ENCODE measurements at places on chromosomes 2 and 18. TPM values are rescaled to one million over a fixed set of nuclear protein-coding genes. Genes with fewer than 3 reads are reported as not detected.

- no peak overlapping the region for H3K27ac ChIP-seq
- H3K4me3 ChIP-seq, result no peak overlapping the region
- no peak for DNase-seq
- no peaks in the 10 kb centered on the region for H3K27me3 ChIP-seq
Observed at GRCh38 chr18:41462946-41463345, 492.1 kb upstream of the PIK3C3 start.

DNA sequence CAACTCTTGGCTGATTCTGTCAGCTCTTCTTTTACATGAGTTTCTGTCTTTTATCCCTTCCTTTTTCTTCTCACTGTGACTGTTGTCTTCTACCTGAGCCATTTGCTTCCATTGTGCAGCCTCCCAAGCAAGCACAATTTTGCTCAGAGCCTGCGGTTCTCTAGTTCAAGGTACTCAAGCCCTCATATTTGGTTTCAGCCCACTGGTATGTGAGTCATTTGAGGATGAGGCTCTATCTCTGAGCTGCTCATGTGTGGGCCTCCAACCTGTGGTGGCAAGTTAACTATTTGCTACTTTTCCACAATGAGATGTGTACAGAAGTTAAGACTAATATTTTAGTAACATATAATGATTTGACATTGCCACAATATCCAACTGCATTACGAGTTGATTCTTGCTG, 183.0 kb downstream of the PHLPP1 start:
- H3K4me1 ChIP-seq, result no peaks in the 10 kb centered on the region
- no peaks in the 10 kb centered on the region for H3K27me3 ChIP-seq
- no peak for DNase-seq

GRCh38 chr18:75035928-75036327, 173.0 kb downstream of the PTGR3 start:
- H3K27ac ChIP-seq, result no peak overlapping the region
- H3K4me3 ChIP-seq, result no peak overlapping the region
- H3K4me1 ChIP-seq, result no peaks in the 10 kb centered on the region
- H3K36me3 ChIP-seq, result no peaks in the 10 kb centered on the region
- DNase-seq, result no peak

DNA sequence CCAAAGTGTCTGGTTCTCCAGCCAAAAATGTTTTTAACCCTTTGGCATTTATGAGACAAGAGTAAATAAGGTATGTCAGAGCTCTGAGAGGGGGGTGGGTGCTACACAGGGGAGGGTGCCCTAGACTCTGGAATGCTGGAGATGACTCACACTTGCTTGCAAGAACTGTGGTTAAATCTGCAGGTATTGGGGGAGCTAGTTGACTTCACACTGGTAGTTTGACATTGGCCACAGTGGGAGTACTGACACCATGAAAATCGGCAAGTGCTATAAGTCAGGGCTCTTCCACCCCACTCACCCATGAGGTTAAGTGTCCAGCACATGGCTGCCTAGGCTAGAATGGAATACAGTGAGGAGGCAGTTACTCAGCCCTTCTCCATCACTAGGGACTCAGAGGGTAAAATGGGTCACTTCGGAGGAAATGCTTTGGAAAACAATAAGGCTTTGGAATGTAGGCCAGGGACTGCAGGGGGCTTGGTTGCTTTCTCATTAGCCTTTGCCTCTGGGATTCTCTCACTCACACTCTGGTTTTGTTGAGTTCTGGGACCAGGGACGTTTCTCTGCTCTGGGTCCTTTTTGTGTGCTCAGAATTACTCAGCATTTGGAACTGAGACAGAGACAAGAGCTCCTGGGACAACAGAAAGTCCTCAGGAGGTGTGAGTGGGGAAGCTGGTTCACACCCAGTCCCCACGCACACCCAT, 91.6 kb downstream of the ACKR3 start:
- H3K4me1 ChIP-seq, result no peaks in the 10 kb centered on the region
- no peak overlapping the region for H3K27ac ChIP-seq
- no peak overlapping the region for H3K4me3 ChIP-seq
- H3K27me3 ChIP-seq, result peaks cover 16% of the 10 kb centered on the region
- no peaks in the 10 kb centered on the region for H3K36me3 ChIP-seq

- DNase-seq, result no peak
- H3K27me3 ChIP-seq, result no peaks in the 10 kb centered on the region
- H3K36me3 ChIP-seq, result peaks cover 56% of the 10 kb centered on the region
- peak overlapping the region; percentile 67 for H3K27ac ChIP-seq
Observed at GRCh38 chr2:105362862-105363591, 25.7 kb downstream of the C2orf49 start.

DNA sequence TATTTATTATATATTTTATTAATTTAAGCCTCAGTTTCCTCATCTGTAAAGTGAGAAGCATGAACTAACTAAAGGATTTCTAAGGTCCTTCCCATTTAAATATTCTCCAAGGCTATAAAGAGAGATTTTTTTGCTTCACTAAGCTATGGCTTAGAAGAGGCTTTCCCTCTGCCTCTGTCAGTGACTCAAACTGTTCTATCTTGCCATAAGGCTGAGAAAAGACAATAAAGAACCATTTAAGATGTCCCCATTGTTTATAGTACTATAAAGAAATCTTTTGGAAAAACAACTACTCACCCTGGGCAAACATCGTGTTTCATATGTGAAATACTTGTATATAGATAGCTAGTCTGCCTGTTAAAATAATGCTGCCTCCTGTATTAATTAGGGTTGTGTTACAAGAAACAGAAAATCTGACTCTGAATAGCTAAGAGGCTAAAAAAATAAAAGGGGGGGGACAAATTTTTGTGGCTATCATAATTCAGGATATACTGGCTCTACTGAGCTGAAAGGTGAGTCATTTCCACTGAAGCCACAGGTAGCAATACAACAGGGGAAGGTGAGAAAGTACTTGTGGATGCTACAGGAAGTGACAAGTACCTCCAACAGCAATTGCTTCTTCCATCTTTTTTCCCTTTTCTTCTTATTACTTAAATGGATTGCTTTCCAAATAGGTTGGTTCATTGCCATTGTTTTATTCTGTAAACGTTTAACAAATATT, 25.4 kb downstream of the EPHA4 start:
- no peak overlapping the region for H3K27ac ChIP-seq
- H3K4me1 ChIP-seq, result no peaks in the 10 kb centered on the region
- no peaks in the 10 kb centered on the region for H3K36me3 ChIP-seq
- no peak overlapping the region for H3K4me3 ChIP-seq

GRCh38 chr2:215826838-215827441, 186.4 kb downstream of the MREG start:
- no peak overlapping the region for H3K27ac ChIP-seq
- no peaks in the 10 kb centered on the region for H3K4me1 ChIP-seq
- no peak overlapping the region for H3K4me3 ChIP-seq
- H3K27me3 ChIP-seq, result no peaks in the 10 kb centered on the region
- no peak for DNase-seq

GRCh38 chr18:77058290-77058835, 74.2 kb downstream of the MBP start:
- H3K27me3 ChIP-seq, result no peaks in the 10 kb centered on the region
- H3K4me3 ChIP-seq, result no peak overlapping the region
- H3K27ac ChIP-seq, result peak overlapping the region; percentile 48
- DNase-seq, result no peak

- H3K4me1 ChIP-seq, result no peaks in the 10 kb centered on the region
- no peak overlapping the region for H3K27ac ChIP-seq
- no peaks in the 10 kb centered on the region for H3K27me3 ChIP-seq
Observed at GRCh38 chr18:9066358-9066757, 36.1 kb upstream of the NDUFV2 start.

DNA sequence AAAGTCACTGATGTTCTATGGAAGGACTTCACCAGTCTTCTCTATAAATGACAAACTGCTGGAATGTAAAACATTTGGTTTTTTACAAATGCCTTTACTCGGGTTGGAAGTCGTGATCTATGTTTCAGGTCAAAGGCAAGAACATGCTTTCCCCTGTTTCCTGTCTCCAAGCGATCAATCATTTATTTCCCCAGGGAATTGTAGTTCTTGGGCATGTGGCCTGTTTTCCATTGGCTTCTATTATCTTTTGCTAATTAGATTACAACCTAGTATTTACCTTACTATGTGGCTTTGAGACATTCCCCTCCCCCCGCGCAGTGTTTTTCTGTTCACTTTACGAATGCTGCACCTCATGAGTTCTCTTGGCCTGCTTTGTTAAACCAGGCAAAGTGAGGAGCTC, 684.2 kb downstream of the EPHA4 start:
- no peak overlapping the region for H3K4me3 ChIP-seq
- H3K27ac ChIP-seq, result no peak overlapping the region
- no peak for DNase-seq
- no peaks in the 10 kb centered on the region for H3K27me3 ChIP-seq

- no peak overlapping the region for H3K27ac ChIP-seq
- no peak for DNase-seq
- no peaks in the 10 kb centered on the region for H3K4me1 ChIP-seq
- no peaks in the 10 kb centered on the region for H3K27me3 ChIP-seq
Observed at GRCh38 chr2:144190908-144191605, 328.9 kb downstream of the ZEB2 start.

- H3K27ac ChIP-seq, result no peak overlapping the region
- no peak for DNase-seq
Observed at GRCh38 chr2:241130316-241130715, 19.0 kb downstream of the PASK start.

DNA sequence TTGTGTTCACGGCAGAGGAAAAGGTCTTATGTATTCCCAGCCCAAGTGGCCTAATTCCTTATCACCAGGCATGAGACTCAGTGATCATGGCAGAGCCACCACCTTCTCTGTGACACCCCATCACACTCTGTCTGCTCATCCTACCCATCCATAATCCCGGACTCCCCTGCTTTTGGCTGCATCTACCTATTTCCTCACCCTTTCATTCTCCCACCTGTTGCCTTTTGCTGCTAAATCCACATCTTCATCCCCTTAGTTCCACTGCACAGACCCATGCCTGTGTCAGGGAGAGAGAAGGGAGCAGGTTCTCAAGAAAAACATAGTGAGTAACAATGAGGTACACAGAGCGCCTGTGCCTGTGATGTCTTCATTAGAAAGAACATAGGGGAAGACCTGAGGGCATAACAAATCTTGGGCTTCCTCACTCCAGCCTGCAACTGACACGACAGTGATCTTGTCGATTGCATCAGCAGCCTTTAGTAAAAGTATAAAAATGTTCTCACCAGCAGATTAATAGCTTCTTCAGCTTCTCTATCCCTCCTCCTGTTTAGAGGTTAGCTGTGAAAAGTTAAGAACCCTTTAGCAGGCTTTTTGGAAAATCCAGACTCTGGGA, 246.5 kb upstream of the SPRED2 start:
- no peak for DNase-seq
- no peak overlapping the region for H3K27ac ChIP-seq
- no peaks in the 10 kb centered on the region for H3K4me1 ChIP-seq
- 0 out of 2 replicates have a peak, but pooled peaks cover 3% of the 10 kb centered on the region for H3K27me3 ChIP-seq
- H3K4me3 ChIP-seq, result no peak overlapping the region
- H3K36me3 ChIP-seq, result no peaks in the 10 kb centered on the region

- no peak overlapping the region for H3K27ac ChIP-seq
- H3K4me3 ChIP-seq, result no peak overlapping the region
- H3K4me1 ChIP-seq, result no peaks in the 10 kb centered on the region
- peaks cover 4% of the 10 kb centered on the region for H3K27me3 ChIP-seq
- DNase-seq, result no peak
- peaks cover 4% of the 10 kb centered on the region for H3K36me3 ChIP-seq
Observed at GRCh38 chr2:130834091-130834930, 2.4 kb upstream of the ARHGEF4 start.

- H3K36me3 ChIP-seq, result no peaks in the 10 kb centered on the region
- DNase-seq, result no peak
- H3K27me3 ChIP-seq, result no peaks in the 10 kb centered on the region
- no peaks in the 10 kb centered on the region for H3K4me1 ChIP-seq
- H3K4me3 ChIP-seq, result no peak overlapping the region
Observed at GRCh38 chr2:123609077-123609476, 416.0 kb upstream of the CNTNAP5 start.

GRCh38 chr2:122031544-122032263, 276.3 kb downstream of the TSN start:
- peaks cover 3% of the 10 kb centered on the region for H3K27me3 ChIP-seq
- H3K4me3 ChIP-seq, result no peak overlapping the region
- no peaks in the 10 kb centered on the region for H3K36me3 ChIP-seq
- H3K4me1 ChIP-seq, result peaks cover 3% of the 10 kb centered on the region

DNA sequence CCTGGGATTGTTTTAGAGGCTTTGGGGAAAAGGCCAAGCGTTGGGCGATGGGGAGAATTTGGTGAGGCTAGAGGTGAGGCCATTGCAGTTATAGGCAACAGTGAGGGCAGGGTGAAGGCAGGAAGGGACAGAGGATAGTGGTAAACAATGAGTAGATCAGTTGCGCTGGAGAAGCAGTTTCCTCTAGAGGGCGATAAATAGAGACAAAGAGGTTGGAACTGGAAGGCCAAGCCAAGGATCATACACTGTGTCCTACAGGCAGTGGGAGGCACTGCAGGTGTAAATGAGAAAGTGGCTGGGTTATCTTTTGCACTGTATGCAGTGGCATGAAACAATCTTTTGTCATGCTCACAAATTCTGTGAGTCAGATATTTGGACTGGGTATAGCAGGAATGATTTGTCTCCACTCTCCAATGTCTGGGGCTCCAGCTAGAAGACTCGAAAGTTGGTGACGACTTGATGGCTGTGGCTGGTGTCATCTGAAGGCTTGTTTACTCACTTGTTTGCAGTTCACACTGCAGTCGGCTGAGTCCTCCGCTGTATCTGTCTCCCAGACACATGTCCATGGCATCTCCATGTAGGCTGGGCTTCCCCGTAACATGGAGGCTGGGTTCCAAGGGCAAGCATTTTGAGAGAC, 82.1 kb downstream of the TNP1 start:
- no peak overlapping the region for H3K27ac ChIP-seq
- peak; percentile 53 for DNase-seq
- no peaks in the 10 kb centered on the region for H3K36me3 ChIP-seq
- no peaks in the 10 kb centered on the region for H3K27me3 ChIP-seq
- no peak overlapping the region for H3K4me3 ChIP-seq
- H3K4me1 ChIP-seq, result no peaks in the 10 kb centered on the region

DNA sequence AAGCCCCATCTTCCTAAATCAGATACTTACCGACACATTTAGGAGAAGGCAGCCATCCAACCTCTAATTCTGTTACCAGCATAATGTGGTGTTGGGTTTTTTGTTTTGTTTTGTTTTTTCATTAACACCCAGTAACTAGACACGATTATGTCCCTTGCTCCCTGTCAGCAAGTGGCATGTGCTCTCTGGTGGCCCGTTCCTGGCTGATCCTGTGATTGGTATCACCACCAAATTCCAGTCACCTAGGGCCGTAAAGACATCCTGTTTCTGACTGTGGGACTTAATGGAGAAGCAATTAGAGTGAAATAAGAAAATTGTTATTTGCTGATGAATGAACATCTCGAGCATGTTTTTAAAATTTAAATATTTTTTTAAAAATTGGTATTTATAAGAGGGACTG, 5.9 kb upstream of the DLX1 start:
- no peak overlapping the region for H3K4me3 ChIP-seq
- H3K27ac ChIP-seq, result no peak overlapping the region
- H3K36me3 ChIP-seq, result no peaks in the 10 kb centered on the region
- no peaks in the 10 kb centered on the region for H3K27me3 ChIP-seq
- peaks cover 3% of the 10 kb centered on the region for H3K4me1 ChIP-seq
- DNase-seq, result no peak

GRCh38 chr2:8659735-8660492, 21.9 kb upstream of the ID2 start:
- H3K27ac ChIP-seq, result no peak overlapping the region
- no peaks in the 10 kb centered on the region for H3K27me3 ChIP-seq
- H3K4me1 ChIP-seq, result 0 out of 2 replicates have a peak, but pooled peaks cover 3% of the 10 kb centered on the region
- no peaks in the 10 kb centered on the region for H3K36me3 ChIP-seq
- no peak for DNase-seq

Gene SCN1A
- not detected for total RNA-seq

Gene GBX2
- 10.2 TPM for total RNA-seq

Gene CMPK2
- total RNA-seq, result 0.80 TPM

Gene NR4A2
- 0.85 TPM for total RNA-seq

Gene ST8SIA5
- 0.15 TPM for total RNA-seq

Gene ACTG2
- total RNA-seq, result 0.23 TPM

Gene KHK
- total RNA-seq, result 1.5 TPM

Gene TMEM198
- 2.3 TPM for total RNA-seq

Gene ABCG8
- 0.03 TPM for total RNA-seq

Gene NABP1
- 38.7 TPM for total RNA-seq

Gene SLC4A5
- total RNA-seq, result 1.2 TPM

Gene NEU2
- not detected for total RNA-seq

Gene GTF3C2
- 77.7 TPM for total RNA-seq
